Amniotic epithelial cell (primary cell): ENCODE measurements at places on chromosomes 4 and X.
A peak's percentile ranks its signal among the peaks of the same experiment; 100 is the strongest.

GRCh38 chr4:94813221-94813620, 55.5 kb downstream of the BMPR1B start:
- no peak for DNase-seq

- DNase-seq = no peak
Measured at GRCh38 chrX:131821945-131822622, 201.0 kb upstream of the STK26 start.

- DNase-seq = no peak
Measured at GRCh38 chrX:118534716-118535493, 39.3 kb downstream of the DOCK11 start.

DNA sequence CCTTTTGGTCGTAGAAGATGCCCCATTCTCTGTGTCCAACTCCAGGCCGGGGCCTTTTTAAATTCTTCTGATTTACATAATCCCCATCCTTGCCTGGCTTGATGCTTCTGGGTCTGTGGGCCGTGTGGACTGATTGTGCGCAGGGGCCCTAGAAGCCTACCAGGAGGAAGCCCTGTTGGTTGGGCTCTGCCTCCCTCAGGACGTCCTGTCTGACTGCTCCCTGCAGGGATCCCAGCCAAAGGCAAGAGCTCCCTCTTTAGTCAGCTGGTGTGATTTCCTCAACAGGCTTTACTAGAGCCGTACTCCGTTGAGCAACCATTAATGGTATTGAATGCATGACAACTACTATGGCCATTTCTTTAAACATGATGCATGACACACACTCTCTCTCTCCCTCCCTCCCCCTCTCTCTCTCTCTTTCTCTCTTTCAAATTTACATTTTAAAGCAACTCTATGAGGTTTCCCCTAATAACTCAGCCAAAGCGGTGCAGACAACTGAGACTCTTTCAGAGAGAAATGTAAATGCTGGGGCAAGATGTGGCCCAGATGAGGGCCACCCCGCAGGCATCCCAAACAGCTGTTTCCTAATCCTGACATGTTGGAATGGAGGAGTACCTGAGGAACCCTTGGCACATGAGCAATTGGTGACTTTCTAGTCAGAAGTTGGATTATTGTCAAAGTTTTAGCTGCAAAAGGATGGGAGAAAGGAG, 117.3 kb downstream of the DRD5 start:
- peak; percentile 1 for DNase-seq

DNA sequence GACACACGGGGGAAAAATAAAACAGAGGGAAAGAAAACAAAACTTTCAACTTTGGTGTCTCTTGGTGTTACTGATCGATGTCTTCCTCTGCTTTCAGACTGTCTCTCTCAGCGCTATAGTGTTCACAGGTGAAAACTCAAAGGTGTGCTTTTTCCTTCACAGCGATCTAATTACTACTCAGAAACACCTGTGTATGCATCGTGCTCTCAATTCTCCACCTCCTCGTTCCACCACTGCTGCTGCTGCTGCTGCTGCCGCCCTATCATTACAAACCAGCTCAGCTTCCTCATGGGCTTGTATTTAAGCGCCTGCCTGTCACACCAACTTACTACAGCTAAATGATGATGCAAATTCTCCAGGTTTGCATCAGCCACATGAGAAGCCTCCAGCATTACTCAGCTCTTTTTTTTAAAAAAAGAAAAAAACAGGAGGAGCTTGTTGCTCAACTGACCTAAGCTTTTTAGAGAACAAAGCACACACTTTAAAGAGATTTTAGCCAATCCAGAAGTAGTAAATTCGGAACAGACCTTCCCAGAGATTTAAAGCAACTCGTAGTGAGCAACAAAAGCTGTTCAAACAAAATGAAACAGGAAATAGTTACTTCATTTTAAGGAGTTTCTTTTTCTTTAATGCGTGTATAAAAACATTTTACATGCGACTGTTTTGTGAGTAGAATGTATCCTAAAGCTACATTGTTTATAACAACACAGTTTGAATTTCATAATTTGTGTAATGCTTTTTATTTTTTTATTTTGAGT, at the start of gene SLC7A11:
Gene SLC7A11 (minus strand): TSS at position 274 of the 758 bp plus-strand sequence. CDS start 280 bp downstream, outside the sequence.
- DNase-seq = peak; percentile 99

DNA sequence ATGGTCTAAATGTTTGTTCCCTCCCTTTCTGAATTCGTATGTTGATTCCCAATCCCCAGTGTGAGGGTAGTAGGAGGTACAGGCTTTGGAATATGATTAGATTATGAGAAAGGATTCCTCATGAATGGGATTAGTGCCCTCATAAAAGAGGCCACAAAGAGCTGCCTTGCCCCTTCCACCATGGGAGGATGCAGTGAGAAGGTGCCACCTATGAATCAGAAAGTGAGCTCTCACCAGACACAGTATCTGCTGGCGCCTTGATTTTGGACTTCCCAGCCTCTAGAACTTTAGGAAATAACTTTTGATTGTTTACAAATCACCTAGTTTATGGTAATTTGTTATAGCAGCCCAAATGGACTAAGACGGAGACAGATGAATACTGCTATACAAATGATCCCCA, 3.6 kb downstream of the ATP10D start:
- no peak for DNase-seq

DNA sequence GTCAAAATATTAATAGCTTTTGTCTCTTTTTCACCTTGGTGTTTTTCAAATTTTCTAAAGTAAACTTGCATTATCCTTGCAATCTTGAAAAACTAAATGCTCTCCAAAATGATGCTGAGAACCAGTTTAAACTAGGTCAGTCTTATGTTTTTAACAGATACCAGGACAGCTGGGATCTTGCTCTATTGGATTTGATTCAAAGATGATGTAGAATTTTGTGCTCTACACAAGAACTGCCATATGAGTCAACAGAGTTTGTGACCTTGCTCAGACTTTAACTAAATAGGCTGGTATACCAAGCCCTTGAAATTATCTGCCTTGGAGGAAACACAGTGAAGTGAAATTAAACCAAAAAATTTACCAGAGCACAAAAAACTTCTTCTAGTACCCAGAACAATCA, 991.1 kb downstream of the STPG2 start:
- no peak for DNase-seq

DNA sequence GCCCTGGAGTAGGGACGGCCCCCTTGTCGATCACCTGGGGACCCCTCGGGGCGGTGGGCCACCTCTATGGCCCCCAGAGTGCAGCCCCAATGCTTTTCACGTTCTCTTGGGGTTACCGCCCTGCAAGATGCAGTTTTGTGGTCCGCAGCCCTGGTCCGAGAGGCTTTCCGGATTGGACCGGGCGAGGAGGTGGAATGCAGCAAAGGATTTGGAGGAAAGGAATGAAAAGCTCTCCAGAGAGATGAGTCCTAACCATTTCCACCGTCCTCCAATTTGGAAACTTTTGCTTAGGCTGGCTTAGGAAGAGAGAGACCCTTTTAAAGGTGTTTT, 601 bp downstream of the SLC25A43 start:
- peak; percentile 16 for DNase-seq

DNA sequence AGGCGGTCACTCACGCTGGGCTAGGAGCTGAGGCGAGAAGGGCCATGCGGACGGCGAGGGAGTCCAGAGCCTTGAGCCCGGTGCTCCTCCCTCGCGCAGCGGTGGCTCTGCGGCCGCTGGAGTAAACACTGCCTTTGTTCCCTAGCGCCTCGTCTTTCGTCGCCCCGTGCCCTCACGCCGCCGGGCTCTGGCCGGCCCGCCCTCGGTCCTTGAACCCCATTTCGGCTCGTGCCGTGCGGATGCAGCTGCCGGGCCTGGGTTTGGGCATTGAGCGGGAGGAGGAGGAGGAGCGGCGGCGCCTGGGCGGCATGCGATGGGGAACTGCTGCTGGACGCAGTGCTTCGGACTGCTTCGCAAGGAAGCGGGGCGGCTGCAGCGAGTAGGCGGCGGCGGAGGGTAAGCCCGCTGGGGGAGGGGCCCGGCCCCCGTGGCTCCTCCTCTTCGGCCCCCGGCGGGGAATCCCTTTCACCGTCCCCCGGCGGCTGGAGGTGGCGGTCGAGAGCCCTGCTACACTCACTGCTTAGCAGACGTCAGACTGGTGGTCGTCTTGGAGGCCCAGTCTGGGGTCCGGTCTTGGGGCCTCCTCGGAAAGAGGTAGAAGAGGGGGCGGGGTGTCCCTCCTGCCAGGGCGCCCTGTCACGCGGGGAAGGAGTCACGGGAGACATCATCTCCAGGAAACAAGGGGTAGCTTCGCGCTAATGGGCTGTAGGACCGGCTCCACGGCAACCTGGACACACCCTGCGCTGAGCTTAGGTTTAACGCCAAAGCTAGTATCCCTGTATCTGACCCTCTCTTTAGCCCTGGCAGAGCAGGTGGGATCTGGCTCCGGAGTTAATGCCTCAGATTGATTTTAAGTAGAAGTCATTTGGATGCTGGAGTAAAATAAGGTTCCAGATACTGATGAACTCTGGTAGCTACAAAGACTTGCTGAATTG, at the start of gene AP1AR:
Gene AP1AR (plus strand): TSS at position 9 of the 935 bp plus-strand sequence. CDS start 305 bp downstream, at position 314.
- DNase-seq = peak; percentile 59

DNA sequence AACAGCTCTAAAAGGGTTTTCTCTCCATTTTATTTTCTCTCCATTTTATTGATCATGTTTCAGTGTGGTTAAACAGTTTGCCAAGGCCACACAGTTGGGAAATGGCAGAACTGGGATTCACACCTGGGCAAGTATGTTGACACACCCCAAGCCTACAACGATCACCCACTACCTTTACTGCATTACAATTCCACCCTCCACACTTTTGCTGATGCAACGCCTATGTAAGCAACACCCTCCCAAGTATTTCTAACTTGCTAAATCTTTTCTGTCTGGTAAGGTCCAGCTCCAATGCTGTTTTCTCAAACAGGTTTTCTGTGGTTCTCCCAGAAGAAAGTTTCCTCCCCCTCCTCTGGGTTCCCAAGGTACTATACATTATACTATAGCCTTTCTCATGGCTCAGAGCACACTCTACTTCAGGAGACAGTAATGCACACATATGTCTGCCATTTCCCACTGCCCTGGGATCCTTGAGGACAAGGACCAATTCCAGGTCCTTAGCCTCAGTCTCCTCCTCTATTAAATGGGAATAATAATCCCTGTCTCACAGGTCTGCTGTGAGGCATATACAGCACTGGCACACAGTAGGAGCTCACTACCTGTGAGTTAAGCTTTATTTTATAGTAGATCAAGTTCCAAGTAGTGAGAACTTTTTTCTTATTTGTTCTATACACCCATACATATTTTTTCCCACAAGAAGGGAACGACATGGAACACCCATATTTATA, 27.9 kb downstream of the IQSEC2 start:
- DNase-seq = no peak

DNA sequence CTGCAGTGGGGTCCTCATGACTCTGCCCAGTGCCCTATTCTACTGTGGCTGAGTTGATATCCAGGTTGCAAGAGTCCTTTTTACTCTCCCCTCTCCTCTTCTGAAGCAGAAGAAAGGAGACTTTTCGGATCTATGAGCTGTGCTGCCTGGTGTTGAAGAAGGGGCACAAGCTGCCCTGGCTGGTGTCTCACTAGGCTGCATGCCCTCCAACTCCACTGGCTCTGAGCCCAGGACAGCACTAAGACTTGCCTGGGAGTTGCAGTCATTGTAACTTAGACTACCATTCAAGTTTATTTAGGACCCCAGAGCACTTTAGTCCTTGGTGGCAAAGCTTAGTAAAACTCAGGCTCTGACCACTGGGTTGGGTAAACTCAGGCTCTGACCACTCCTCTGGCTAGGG, 89.4 kb downstream of the GABRB1 start:
- DNase-seq = no peak

- no peak for DNase-seq
Measured at GRCh38 chrX:13938829-13939530, 90.7 kb downstream of the GEMIN8 start.

DNA sequence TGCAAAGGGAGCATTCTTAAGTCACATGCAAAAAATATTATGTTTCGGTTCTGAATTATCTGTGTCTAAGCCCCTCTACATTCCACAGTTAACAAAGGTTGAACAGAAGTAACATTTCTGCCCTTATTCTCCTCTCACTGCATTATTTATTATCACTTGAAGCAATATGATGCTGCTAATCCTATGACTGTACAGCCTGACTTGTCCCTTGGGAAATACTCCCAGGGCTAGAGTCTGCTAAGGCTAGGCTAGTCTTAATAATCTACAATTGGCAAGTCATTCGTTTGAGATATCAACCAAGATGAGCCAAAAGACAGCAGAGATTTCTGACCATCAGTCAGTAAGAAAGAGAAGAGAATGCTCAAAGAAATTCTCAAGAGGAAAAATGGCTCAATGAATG, 226.9 kb upstream of the HCCS start:
- DNase-seq = peak; percentile 40

DNA sequence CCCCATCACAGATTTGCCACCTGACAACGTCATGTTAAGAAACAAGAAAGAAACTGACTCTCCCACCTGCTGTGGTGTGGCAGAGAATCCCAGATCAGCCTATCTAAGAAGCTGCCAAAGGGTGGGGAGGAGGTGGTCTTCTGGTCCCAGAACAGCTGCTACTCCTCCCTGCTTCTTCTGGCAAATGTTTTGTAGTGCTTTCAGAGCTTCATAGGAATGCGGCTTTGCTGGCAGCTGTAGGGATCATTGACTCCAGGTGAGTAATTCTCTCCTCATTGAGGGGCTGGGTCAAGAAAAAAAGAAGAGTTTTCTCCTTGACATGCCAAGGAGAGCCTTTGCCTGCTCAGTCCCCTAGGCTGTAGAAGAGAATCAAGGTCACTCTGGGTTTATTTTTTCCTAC, 23.3 kb downstream of the NRK start:
- DNase-seq = no peak

GRCh38 chrX:54411732-54412131, 28.5 kb upstream of the TSR2 start:
- no peak for DNase-seq

- DNase-seq = no peak
Measured at GRCh38 chrX:34279866-34280560, 147.9 kb upstream of the FAM47A start.

DNA sequence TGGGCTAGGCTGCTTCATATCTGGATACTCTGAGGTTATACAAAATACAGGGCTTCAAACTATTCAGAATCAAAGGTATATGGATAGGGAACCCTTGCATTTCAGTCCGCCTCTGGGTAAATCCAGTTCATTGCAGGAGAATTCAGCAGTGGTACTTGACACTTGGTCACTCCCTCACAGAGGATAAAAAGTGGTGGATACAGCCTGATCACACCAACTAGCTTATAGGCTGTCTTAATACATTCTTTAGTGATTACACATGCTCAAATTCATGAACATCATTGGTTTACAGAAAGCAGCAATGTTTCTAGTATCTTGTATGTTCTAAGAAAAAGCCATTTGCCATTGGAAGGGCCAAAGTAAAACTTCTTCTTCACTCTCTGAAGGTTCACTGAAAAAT, 104.8 kb upstream of the PDE5A start:
- DNase-seq = peak; percentile 36

GRCh38 chr4:186760576-186760975, 36.9 kb upstream of the FAT1 start:
- peak; percentile 90 for DNase-seq

- no peak for DNase-seq
Measured at GRCh38 chrX:56382278-56382677, 150.1 kb downstream of the KLF8 start.

- DNase-seq = no peak
Measured at GRCh38 chr4:114494246-114494803, 104.3 kb upstream of the UGT8 start.

- peak; percentile 68 for DNase-seq
Measured at GRCh38 chr4:105966051-105966450, 70.8 kb downstream of the NPNT start.
